ENCODE measurements at places on chromosomes 11 and 22. TPM values are rescaled to one million over a fixed set of nuclear protein-coding genes. Genes with fewer than 3 reads are reported as not detected.

GRCh38 chr11:70786021-70786665 lies 387.8 kb downstream of the CTTN start:
- DNase-seq = no peak

MICAL2 gene
- 357 TPM for total RNA-seq

GALNT18 gene
- 6.5 TPM for total RNA-seq

GRCh38 chr11:64204464-64204989 lies 2.0 kb upstream of the FERMT3 start:
- DNase-seq = peak; percentile 88

DNA sequence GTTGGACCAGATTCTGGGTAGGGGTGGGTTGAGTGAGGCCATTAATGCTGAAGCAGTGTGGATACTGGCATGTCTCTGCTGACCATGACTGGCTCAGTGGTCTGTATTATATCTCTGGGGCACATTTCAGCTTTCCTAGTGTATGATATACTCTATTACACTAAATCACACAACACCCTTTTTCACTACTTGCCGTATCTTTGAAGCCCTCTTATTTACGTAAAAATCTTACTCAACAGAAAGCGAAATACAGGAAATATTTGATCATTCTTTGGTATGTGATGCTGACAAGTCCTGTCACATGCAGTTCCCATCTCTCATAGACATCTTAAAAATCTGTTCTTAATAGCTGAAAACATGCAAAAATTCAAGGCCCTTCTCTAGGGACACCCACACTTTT lies 40.3 kb downstream of the OR5B17 start:
- DNase-seq = no peak

ATP6V1E1 gene
- 153 TPM for total RNA-seq

THRSP gene
- not detected for total RNA-seq

DNA sequence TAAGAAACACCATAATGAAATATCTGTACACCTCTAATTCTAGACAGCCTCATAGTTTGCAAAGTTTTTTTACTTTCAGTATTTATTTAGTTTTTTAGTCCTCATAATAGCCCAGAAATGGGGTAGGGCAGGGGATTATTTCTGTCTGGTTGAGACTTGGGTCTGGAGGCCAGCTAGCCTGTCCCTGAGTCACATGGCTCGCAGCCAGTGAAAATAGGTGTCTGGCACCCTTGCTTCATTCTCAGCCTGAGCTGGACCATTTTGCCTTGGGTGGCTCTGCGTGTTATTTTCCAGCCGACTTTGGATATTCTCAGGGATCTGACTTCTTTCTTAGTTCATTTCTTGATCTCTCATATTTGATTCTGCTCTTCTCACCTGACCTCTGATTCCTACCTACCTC lies 123.9 kb upstream of the NARS2 start:
- DNase-seq = peak; percentile 89

CCDC73 gene
- not detected for total RNA-seq

DNA sequence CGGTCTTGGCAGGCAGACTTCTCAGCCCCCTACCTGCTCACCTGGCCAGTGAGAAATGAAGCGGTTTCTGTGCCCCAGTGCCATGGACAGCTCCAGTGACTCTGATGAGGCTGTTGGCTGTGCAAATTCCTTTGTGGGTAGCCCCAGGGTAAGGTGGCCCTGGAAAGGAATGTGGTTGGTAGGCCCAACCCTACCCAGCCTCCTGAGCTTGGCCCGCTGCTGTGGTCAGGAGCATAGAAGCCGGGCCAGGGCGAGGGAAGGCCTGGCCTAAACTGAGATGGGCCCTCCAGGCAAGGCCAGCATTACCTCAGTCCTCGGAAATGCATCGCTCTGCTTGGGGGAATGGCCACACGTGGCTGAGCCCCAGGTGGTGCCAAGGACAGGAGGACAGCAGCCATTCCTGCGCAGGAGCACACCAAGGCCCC lies 16.9 kb downstream of the DAGLA start:
- DNase-seq = no peak

DNA sequence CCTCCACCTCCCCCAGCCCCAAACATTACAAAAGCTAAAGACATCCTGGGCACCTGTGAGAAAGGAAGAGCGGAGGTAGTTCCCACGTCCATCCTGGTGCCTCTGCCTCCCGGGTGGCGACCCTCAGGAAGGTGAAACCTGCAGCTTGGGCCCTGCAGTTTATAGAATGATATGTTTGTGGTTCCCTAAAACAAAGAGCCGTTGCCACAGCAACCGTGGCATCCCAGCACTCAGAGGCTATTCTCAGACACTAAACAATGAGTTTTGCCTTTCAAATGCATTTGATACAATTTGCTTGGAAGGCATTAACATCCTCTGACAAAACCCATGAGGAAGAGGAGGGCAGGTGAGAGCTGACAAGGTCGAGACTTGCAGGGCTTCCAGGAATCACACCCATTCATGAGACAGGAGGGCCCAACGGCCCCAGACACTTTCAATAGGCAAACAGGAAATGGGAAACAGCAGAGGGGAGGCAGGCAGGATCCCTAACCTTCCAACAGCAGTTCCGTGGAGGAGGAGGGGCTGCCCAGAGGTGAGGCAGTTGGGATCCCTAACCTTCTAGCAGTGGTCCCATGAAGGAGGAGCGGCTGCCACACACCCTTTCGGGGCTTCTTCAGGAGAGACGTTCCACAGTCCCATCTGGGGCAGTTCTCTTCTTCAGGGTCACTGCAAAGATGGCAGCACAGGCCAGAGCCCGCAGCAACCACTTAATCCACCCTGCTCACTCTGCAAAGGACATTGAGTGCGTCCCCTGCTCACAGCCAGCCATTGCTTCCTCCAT lies 379.2 kb downstream of the SHANK2 start:
- DNase-seq = no peak

DNA sequence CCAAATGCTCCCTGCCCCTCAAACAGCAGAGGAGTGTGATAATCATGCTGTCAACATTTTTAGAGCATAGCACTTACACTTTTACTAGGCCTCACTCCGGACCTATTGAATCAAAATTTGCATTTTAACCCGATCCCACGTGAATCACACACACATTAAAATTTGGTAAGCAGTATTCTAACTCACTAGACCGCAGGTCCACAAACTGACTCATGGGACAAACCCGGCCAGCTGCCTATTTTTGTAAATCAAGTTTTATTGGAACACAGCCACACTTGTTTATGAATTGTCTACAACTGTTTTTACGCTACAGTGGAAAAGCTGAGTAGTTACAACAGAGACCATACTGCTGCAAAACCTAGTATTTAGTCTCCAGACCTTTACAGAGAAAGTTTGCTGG lies 43.3 kb downstream of the SNX19 start:
- DNase-seq = peak; percentile 88

CTSD gene
- total RNA-seq = 290 TPM

DGCR6 gene
- 1.3 TPM for total RNA-seq

- DNase-seq = peak; percentile 3
These were observed 15.8 kb downstream of the CYB5R2 start for GRCh38 chr11:7657306-7658025.

TMEM151A gene
- 2.0 TPM for total RNA-seq

GRCh38 chr22:42337356-42337755 lies 66.9 kb upstream of the TCF20 start:
- no peak for DNase-seq

- DNase-seq = no peak
These were observed 27.6 kb upstream of the TOLLIP start for GRCh38 chr11:1336836-1337646.

- peak; percentile 20 for DNase-seq
These were observed 1.2 kb downstream of the MRPL17 start for GRCh38 chr11:6681949-6682348.

ESAM gene
- total RNA-seq = 22.0 TPM

- no peak for DNase-seq
These were observed 1.5 kb downstream of the KCTD14 start for GRCh38 chr11:78021611-78022010.

DNA sequence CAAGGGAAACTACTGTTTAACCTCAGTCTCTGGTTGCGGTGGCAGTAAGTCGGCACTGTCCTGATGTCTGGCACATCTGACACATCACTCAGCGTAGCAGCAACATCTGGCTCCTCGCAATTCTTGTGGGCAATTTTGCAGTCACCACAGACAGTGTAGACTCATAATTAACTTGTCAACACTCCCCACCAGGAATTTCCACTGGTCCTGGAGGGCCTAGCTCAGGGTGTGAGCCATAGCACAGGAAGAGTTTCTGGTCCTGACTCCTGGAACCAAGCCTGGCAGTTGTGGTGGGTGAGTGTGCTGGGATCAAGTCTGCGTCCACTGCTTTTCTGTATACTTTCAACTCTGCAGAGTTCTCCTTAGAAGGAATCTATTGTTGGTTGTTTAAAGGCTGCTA lies 209.7 kb downstream of the SNX19 start:
- peak; percentile 90 for DNase-seq

OR5A1 gene
- not detected for total RNA-seq

DNA sequence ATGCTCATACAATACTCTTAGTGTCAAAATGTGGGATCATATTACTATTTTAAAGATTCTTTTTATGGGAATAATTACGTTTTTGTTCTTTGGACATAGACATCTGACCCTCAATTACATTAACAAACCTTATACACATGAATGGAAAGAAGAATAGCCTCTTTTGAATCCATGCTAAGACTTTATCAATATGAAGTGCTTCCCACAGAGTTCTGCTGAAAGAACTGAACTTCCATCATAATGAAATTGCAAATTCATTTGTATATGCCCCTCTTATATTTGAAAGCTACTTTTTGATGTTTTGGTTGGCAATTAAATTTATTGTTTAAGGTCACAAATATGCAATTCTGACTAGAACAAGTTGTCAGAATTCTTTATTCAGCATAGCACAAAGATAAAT lies 254.9 kb downstream of the TMEM135 start:
- no peak for DNase-seq

CCDC188 gene
- not detected for total RNA-seq

DNA sequence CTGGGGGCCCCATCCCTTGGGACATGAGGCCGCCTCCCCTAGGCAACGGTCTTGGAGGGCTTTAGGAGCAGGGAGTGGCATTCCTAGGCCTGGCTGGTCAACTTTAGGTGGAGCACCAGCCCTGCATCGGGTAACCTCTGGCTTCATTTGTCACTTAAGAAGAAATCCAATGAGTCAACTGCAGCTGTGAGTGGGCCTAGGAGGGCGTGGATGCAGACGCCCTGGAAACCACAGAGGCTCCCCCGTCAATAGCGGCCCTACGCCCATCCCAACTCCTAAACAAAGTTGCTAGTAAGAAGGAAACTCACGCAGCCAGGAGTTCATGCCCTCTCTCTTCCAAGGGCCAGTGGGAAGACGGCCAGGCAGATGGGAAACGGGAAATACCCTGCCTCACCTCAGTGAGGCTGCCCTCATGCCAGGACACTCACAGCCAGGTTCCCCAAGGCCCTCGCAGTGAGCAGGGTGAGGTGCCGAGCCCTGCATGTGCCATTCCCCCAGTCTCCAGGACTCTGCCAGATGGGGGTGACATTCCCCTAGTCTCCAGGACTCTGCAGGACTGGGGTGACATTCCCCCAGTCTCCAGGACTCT lies 20.8 kb downstream of the BID start:
- DNase-seq = peak; percentile 71

RAG1 gene
- 3.2 TPM for total RNA-seq

- DNase-seq = no peak
These were observed 1.9 kb downstream of the TPP1 start for GRCh38 chr11:6617315-6617781.

GRCh38 chr11:6824136-6824823 lies 21.2 kb upstream of the OR10A5 start:
- DNase-seq = no peak

- no peak for DNase-seq
These were observed 36.0 kb downstream of the PHF21B start for GRCh38 chr22:44973829-44974228.

- DNase-seq = no peak
These were observed 93.2 kb downstream of the NECTIN1 start for GRCh38 chr11:119635776-119636175.

STX3 gene
- 61.2 TPM for total RNA-seq

OR6A2 gene
- total RNA-seq = 0.09 TPM

LRRC32 gene
- total RNA-seq = 43.7 TPM

RAB39A gene
- total RNA-seq = 0.67 TPM

MOGAT2 gene
- total RNA-seq = not detected

GRCh38 chr11:1404461-1405185 lies 14.9 kb downstream of the BRSK2 start:
- DNase-seq = no peak

DNA sequence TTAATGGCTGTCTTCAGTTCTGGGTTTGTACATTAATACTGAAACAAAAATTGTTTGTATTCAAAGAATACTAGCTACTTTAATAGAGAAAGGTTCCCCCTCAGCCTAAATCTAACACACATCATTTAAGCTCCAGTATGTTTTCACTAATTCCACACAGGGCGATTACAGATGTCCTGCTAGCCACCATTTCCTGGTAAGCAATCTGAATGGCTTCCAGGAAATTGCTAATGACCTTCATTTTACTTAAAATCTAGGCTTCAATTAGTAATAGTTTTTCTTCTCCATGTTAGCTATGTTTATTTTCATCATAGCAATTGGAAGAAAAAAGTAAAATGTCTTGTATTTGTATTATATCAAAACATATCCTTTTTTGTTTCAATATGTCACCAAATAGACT lies 132.8 kb downstream of the SOX6 start:
- DNase-seq = no peak
